Common myeloid progenitor, CD34-positive (primary cell): ENCODE measurements at places on chromosomes 7 and 10.

- DNase-seq = peak; percentile 23
- no peak overlapping the region for H3K27ac ChIP-seq
- H3K4me1 ChIP-seq = peaks cover 20% of the 10 kb centered on the region
- H3K4me3 ChIP-seq = no peak overlapping the region
- H3K27me3 ChIP-seq = no peaks in the 10 kb centered on the region
- H3K36me3 ChIP-seq = peaks cover 3% of the 10 kb centered on the region
Measured at GRCh38 chr10:112957640-112958092, 7.6 kb downstream of the TCF7L2 start.

GRCh38 chr7:30420662-30421061 lies 57.9 kb downstream of the NOD1 start:
- no peaks in the 10 kb centered on the region for H3K4me1 ChIP-seq
- DNase-seq = no peak
- H3K27ac ChIP-seq = no peak overlapping the region
- peaks cover 19% of the 10 kb centered on the region for H3K36me3 ChIP-seq

- no peaks in the 10 kb centered on the region for H3K27me3 ChIP-seq
- no peaks in the 10 kb centered on the region for H3K4me1 ChIP-seq
- no peak overlapping the region for H3K27ac ChIP-seq
- no peak overlapping the region for H3K4me3 ChIP-seq
- H3K36me3 ChIP-seq = no peaks in the 10 kb centered on the region
Measured at GRCh38 chr7:134060874-134061273, 66.3 kb upstream of the LRGUK start.

DNA sequence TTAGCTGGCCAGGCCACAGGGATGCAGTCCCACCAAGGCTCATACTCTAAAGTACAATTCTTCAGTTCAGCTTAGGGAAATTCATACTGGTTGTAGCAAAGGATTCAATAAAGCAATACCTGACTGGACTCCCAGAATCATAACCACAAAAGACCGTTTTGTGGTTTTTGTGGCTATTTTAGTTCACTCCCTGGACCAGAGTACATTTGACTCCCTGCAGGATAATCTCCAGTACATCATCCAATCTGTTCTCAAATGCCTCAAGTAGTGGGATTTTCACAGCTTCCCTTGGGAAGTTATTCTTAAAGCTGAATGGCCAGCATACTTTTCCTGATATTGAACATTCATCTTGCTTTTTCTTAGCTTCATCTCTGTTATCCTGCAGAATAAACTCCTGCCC lies 29.3 kb upstream of the YAE1 start:
- no peak overlapping the region for H3K4me3 ChIP-seq
- peaks cover 7% of the 10 kb centered on the region for H3K4me1 ChIP-seq
- H3K36me3 ChIP-seq = no peaks in the 10 kb centered on the region
- DNase-seq = no peak

DNA sequence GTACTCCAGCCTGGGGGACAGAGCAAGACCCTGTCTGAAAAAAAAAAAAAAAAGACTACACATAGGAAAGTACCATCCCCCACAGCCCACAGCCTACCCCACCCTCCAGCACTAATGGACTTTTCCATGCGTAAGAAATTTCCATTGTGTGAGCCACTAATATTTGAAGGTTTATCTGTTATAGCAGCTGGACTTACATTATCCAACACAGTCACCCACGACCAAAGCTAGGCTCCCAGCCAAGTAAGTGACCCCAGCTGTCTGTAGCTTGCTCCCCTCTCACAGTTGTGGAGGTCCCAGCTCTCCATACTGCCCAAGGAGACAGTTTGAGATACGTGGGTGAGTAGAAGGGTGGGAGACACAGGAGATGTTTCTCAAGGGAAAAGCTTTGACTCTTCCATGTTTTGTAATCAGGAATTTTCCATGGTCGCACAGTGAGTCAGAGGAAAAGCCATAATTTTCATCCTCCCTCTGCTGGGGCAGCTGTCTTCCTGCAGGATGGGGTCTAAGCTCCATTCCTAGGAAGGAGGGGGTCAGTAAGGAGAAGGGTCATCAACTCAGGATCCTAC lies 57.4 kb downstream of the CAV1 start:
- H3K27ac ChIP-seq = no peak overlapping the region
- no peaks in the 10 kb centered on the region for H3K27me3 ChIP-seq
- no peaks in the 10 kb centered on the region for H3K4me1 ChIP-seq
- no peak overlapping the region for H3K4me3 ChIP-seq
- no peak for DNase-seq
- no peaks in the 10 kb centered on the region for H3K36me3 ChIP-seq

- no peak overlapping the region for H3K4me3 ChIP-seq
- no peak for DNase-seq
- H3K4me1 ChIP-seq = no peaks in the 10 kb centered on the region
- H3K36me3 ChIP-seq = no peaks in the 10 kb centered on the region
Measured at GRCh38 chr7:68925241-68925640, 673.0 kb upstream of the AUTS2 start.

DNA sequence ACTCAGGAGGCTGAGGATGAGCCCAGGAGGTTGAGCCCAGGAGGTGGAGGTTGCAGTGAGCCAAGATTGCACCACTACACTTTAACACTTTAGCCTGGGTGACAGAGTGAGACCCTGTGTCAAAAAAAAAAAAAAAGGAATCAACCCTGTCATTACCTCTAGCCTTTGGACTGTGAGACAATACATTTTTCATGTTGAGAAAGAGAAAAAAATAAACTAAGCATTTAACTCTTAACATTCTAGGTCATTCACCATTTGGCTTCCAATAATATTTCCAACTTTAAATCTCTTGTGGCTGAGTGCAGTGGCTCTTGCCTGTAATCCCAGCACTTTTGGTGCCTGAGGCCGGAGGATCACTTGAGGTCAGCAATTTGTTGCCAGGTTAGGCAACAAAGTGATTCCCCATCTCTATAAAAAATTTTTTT lies 41.9 kb upstream of the TPST1 start:
- H3K27me3 ChIP-seq = no peaks in the 10 kb centered on the region
- no peak overlapping the region for H3K27ac ChIP-seq
- no peak for DNase-seq
- H3K4me1 ChIP-seq = no peaks in the 10 kb centered on the region
- no peak overlapping the region for H3K4me3 ChIP-seq

DNA sequence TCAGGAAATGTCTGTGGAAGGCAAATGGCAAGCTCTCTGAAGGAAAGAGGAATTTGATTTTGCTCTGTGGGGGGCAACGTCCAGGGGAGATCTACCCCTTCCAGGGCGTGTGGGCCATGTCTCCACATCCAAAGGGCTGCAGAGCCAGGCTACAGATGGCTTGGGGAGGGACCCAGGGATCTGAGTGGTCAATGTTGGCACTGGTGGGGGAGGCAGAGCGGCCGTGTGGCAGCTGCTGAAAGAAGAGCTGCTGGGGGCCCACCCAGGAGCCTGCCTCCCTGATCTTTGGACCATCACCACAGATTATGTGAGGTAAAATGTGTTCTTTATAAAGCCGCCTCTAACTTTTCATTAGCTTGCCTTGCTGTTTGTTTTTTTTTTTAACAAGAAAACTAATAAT lies 144.1 kb downstream of the HERPUD2 start:
- H3K27ac ChIP-seq = no peak overlapping the region
- no peak overlapping the region for H3K4me3 ChIP-seq
- H3K36me3 ChIP-seq = no peaks in the 10 kb centered on the region

DNA sequence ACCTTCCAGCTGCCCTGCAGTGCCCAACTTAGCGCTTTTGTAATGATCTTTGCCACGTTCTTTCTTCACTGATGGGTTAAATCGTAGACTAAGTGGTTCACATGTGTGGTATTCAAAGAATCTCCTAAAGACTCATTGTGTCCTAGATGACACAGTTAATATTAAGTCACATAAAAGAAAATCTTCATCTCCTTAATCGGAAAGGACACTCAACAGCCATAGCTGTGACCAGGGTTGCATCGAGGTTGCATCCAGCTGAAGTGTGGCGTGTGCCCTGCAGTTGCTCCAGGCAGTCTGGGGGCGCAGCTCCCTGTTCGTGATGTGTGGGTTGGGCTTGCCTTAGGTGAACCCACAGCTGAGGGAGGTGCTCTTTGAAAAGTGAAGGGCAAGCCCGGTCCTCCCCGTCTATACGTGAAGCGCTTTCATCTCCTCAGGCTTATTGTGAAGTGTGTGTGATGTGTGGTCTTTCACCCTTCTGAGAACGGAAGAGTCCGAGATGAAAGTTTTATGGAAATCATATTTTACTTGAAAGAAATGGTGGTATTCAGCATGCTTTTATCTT lies 122.7 kb downstream of the TRRAP start:
- no peaks in the 10 kb centered on the region for H3K4me1 ChIP-seq
- no peaks in the 10 kb centered on the region for H3K27me3 ChIP-seq
- no peak for DNase-seq
- peaks cover 11% of the 10 kb centered on the region for H3K36me3 ChIP-seq
- no peak overlapping the region for H3K27ac ChIP-seq

- H3K27me3 ChIP-seq = no peaks in the 10 kb centered on the region
- no peak overlapping the region for H3K4me3 ChIP-seq
- no peaks in the 10 kb centered on the region for H3K4me1 ChIP-seq
Measured at GRCh38 chr7:65974876-65975275, 7.1 kb downstream of the GUSB start.

- peaks cover 40% of the 10 kb centered on the region for H3K4me1 ChIP-seq
- H3K36me3 ChIP-seq = peaks cover 9% of the 10 kb centered on the region
- no peak overlapping the region for H3K4me3 ChIP-seq
- H3K27me3 ChIP-seq = no peaks in the 10 kb centered on the region
Measured at GRCh38 chr10:45464958-45465567, 91.0 kb downstream of the ALOX5 start.

DNA sequence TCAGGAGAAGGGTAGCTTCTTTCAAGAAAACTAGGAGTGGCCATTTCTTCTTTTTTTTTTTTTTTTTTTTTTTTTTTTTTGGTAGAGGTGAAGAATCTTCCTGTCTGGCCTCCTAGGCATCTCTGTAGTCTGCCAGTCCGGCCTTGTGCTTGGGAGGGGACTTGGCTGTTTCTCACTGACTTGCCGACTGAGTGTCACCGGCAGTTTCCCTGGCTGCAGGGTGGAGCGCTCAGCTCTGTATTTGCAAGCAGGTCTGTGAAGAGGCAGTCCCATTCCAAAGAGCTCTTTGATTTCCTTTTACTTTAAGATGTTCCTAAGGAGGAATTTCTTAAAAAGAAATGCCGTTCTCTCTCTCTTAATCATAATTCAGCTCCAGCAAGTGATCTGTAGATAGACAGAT lies 212.6 kb downstream of the ADRA2A start:
- H3K36me3 ChIP-seq = no peaks in the 10 kb centered on the region
- no peak overlapping the region for H3K4me3 ChIP-seq
- H3K27me3 ChIP-seq = peaks cover 1% of the 10 kb centered on the region
- no peaks in the 10 kb centered on the region for H3K4me1 ChIP-seq

GRCh38 chr10:14282276-14282675 lies 48.4 kb downstream of the FRMD4A start:
- H3K36me3 ChIP-seq = no peaks in the 10 kb centered on the region
- no peaks in the 10 kb centered on the region for H3K4me1 ChIP-seq
- H3K27me3 ChIP-seq = no peaks in the 10 kb centered on the region
- no peak overlapping the region for H3K27ac ChIP-seq
- no peak for DNase-seq

DNA sequence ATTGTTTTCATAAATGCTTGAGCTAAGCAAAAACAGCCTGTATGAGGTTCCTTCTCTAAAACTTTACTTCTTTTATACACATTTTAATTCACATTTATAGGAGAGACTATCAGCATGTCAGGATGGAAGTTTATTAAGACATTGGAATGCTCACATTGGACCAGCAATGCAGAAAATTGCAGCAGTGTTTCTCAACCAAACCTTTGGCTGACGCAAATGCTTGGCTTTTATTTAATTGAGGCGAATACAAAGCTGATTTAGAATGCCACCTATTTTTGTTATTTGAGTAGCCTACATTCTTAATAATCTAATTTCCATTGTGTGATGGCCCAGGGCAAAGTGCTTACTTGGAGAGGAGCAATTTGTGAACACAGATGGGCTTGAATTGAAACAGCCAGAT lies 283.2 kb downstream of the ARL4A start:
- H3K27ac ChIP-seq = no peak overlapping the region
- H3K27me3 ChIP-seq = no peaks in the 10 kb centered on the region
- no peak overlapping the region for H3K4me3 ChIP-seq
- no peaks in the 10 kb centered on the region for H3K4me1 ChIP-seq
- no peaks in the 10 kb centered on the region for H3K36me3 ChIP-seq

DNA sequence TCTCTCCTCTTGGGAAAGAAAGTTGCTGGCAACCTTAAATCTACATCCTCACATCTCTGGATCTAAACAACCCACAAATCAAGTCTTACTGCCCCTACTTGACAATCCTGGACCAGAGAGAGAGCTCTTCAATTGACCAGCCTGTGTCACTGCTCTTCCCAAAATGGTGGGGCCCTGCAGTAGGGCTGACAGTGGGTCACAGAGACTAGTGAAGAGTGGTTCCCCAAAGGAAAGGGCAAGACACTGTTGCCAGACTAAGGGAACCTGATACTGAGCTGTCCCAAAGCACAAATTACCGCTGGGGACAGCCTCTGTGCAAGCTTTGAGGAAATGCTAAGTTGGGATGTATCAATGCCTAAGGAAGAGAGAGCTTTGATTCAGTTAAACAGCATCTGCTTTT lies 4.5 kb upstream of the GPRIN2 start:
- H3K4me3 ChIP-seq = no peak overlapping the region
- no peaks in the 10 kb centered on the region for H3K36me3 ChIP-seq
- no peak overlapping the region for H3K27ac ChIP-seq
- no peak for DNase-seq

GRCh38 chr7:32116436-32116835 lies 46.2 kb upstream of the PDE1C start:
- no peak overlapping the region for H3K27ac ChIP-seq
- H3K36me3 ChIP-seq = no peaks in the 10 kb centered on the region
- no peak for DNase-seq
- no peaks in the 10 kb centered on the region for H3K4me1 ChIP-seq
- no peaks in the 10 kb centered on the region for H3K27me3 ChIP-seq

GRCh38 chr7:99623091-99623693 lies 6.4 kb downstream of the ZSCAN25 start:
- peaks cover 23% of the 10 kb centered on the region for H3K36me3 ChIP-seq
- H3K4me3 ChIP-seq = no peak overlapping the region
- H3K4me1 ChIP-seq = no peaks in the 10 kb centered on the region
- no peak for DNase-seq
- no peaks in the 10 kb centered on the region for H3K27me3 ChIP-seq

DNA sequence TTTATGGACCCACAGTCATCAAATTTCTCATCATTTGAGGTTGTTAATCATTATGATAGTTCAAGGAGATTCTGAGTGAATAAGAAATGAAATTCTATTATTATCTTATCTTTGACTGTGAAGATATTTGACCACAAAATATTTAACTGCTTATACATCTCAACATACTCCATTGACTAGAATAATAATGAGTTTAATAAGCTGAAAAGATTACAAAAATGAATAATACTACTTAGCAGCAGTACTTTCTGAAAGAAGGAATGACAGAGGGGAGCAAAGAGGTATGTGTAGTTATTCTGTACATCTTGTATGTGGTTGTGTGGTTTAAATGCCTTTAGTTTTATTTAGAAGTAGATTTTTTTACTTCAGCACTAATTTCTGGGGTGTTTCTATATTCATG lies 214.2 kb downstream of the PRKG1 start:
- no peak for DNase-seq
- H3K4me1 ChIP-seq = no peaks in the 10 kb centered on the region
- H3K27me3 ChIP-seq = no peaks in the 10 kb centered on the region
- H3K27ac ChIP-seq = no peak overlapping the region

- DNase-seq = no peak
- no peaks in the 10 kb centered on the region for H3K4me1 ChIP-seq
- H3K27ac ChIP-seq = no peak overlapping the region
- no peaks in the 10 kb centered on the region for H3K27me3 ChIP-seq
Measured at GRCh38 chr7:54839575-54840213, 80.7 kb upstream of the SEC61G start.

GRCh38 chr10:86795353-86795752 lies 38.9 kb downstream of the BMPR1A start:
- DNase-seq = no peak
- no peaks in the 10 kb centered on the region for H3K36me3 ChIP-seq
- H3K27me3 ChIP-seq = no peaks in the 10 kb centered on the region
- no peak overlapping the region for H3K27ac ChIP-seq
